Occipital lobe (tissue), 3 donors: ENCODE measurements at places on chromosomes 2 and 18.

GRCh38 chr2:203341741-203342310 is 13.6 kb downstream of the ABI2 start:
- DNase-seq: no peak

DNA sequence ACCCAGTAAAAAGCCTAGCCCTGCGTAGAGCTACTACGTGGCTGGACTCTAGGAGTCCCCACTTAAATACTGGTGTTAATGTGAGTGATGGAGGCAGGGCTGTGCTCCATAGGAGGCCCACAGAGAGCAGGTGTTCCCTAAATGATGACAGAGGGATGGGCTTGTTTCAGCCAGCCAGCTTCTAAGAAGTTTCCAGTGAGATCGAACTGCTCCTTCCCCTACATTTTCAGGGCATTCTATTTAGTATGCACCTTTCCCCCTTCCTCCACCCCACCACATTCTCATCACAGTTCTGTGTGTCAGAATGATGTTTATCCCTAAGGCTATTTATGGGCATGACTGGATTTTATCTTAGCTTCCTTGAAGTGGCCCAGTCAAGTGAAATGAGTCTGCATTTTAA is 213.0 kb downstream of the TRIB2 start:
- DNase-seq: no peak

DNA sequence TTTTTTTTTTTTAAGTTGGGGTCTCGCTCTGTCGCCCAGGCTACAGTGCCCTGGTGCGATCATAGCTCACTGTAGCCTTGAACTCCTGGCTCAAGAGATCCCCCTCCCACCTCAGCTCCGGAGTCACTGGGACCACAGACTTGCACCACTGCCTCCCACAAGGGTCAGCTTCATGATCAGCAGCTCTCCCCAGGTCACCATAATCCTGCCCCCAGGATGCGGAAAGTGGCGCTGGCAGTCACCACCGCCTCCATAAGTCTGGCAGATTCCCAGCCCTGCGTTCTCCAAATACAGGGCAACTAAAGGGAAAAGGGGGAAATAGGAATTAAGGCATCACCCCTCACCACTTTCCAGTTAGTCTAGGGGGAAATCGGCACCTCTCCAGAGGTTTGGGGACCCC is 5.2 kb upstream of the ARID5A start:
- no peak for DNase-seq

DNA sequence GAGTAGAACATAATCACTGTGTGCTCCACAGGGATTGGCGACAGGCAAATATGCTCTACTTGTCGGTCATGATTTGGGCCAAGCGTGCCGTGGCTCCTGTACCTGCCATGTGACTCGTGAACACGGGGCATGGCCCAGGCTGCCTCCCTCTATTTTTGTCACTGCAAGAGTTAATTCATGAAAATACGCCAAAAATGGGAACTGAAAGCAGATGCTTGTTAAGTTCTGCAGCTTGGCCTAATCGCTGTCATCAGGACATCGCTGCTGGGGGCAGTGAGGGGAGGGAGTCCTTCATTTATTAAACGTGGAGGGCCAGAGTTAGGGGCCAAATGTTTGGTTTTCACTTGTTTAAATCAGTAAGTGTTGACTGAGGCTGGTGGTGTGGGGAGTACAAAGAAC is 177.8 kb downstream of the BCL2 start:
- no peak for DNase-seq

DNA sequence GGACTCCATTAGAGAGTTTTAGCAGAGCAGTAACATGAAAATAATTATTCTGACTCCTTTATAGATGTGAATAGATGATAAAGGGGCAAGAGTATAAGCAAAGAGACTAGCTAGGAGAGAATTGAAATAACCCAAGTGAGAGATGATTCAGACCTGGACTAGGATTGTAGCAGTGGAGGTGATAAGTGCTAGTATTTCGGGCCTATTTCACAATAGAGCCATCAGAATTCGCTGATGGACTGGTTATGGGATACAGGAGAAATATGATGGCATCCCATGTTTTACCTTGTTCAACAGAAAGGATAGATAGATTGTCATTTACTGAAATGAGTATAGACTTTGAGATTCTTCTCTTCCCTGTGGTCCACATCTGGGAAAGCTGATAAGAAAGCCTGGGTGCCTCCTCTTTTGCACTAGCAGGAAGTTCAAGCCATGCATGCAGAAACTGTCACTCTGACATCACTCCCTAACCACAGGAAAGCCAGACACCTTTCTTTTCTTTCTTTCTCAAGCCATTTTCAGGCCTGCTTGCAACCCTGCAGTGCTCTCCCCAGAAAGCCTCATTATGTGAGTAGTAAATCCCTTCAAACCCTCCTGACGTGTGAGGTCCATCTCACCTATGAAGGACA is 25.3 kb downstream of the DYNAP start:
- no peak for DNase-seq

DNA sequence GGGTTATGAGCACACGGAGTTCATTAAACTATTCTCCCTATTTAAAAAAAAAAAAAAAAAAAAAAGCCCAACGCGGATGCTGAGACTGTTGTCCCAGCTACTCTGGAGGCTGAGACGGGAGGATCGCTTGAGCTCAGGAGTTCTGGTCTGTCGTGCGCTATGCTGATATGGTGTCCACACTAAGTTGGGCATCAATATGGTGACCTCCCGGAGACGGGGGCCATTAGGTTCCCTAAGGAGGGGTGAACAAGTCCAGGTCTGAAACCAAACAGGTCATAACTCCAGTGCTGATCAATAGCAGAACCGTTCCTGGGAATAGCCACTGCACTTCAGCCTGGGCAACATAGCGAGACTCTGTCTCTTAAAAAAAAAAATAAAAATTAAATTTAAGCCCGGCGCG is 12.9 kb upstream of the ANKRD53 start:
- no peak for DNase-seq

DNA sequence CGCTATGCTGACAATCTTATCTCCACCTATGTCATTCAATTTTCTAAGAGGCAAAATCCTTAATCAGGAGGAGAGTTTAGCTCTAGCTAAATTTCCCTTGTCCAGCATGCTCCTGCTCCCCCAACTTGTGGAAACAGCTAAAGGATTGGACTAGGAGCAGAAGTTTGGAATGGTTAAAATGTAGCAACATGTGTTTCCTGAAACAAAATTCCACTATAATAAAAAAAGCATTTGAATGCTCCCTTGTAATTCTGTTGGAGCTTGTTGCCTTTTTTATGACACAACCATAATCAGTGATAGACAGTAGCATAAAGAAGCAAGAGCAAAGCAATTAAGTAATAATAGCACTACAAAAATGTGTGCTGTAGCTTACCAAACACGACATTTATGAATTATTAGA is 6.9 kb downstream of the ACTR3 start:
- no peak for DNase-seq

DNA sequence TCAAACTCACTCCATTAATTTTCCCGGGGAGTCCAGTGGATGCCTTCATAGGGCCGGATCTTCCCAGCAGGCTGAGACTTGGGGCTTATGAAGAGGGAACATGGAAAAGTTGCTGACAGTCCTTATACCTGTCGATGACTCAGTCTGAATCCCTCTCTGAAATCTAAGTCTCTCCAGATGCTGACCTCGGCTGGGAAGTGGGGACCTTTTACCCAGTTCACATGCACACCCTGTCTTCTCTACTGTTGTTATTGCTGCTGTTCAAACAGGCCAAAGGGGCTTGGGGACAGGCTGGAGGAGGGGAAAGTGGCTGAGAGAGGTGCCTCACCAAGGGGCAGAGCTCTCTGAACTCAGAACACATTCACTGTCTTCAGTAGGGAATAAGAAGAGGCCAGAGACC is 4.1 kb upstream of the TNP1 start:
- no peak for DNase-seq

DNA sequence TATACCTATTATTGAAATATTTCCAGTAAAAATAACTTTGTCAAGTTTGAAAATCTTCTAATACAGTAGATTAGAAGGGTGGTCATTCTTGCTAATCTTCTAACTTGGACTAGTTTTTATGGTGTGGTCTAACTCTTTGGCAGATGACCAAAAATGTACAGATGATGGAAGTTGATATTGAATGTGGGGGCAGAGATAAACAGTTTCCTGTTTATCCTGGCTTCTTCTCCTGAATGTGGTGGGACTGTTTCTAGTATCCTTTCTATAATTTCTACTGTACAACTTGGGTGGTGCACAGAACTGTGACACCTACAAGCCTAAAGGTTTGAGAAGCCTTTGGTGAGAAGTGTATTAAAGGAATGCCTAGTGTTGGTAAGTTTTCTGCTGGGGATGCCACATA is 178.7 kb downstream of the PDE11A start:
- DNase-seq: no peak

GRCh38 chr2:203694191-203694590 is 12.2 kb upstream of the CD28 start:
- DNase-seq: no peak

DNA sequence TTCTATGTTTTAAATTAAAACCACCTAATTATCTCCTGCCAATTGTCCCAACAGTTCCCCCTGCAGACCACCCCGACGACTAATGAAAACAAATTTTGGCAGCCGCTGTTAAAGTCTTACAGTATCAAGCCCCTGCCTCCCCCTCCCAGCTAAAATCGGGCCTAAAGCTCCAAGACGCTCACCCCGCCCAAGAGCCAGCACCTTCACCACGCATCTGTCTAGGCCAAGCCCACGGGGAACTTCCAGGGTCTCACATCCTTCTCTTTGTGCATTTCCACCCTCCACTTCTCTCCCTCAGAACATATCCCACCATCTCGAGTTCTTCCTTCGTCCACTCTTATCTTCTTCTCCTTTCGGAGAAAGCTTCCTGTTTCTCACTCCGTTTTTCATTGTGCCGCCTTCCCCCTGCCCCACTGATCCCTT is 445 bp downstream of the PRPF40A start:
- no peak for DNase-seq

DNA sequence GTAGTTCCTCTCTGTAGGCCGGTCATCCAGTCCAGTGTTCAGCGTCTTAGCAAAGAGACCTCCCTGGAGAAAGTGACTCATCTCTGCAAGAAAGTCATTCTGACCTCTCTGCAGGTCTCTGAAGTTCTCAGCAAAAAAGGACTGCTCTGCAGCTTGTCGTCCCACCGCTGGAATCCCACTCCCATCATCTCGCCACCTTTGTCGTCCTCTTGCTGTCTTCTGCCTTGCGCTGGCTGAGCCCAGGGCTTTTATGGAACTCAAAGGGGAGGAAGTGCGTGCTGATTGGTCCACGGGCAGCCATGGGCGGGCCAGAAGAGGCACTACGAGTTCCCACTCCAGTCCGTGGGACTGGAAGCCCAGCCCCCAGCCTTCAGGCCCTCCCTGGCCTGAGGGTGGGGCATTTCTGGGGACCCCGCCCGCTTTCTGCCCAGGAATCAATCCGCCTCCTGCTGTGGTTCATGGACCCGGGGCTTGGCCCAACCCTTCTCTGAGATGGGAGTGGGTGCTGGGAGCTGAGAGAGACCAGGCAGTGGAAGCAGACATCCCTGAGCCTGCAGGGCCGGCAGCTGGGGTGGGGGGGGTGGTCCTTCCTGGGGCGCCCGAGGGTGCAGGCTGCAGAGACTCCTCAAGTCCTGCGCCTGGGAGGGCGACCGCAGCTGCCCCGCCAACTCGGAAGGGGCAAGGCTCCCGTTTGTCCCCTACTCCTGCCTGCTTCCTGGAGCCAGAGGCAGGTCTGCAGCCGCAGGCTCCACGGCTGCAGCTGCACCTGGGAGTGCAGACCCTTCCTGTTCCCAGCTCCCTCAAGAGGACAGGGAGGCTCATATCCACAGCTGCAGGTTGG is 660.7 kb upstream of the RAB6C start:
- no peak for DNase-seq

- no peak for DNase-seq
Measured at GRCh38 chr2:173252581-173252980, 102.1 kb upstream of the CDCA7 start.

DNA sequence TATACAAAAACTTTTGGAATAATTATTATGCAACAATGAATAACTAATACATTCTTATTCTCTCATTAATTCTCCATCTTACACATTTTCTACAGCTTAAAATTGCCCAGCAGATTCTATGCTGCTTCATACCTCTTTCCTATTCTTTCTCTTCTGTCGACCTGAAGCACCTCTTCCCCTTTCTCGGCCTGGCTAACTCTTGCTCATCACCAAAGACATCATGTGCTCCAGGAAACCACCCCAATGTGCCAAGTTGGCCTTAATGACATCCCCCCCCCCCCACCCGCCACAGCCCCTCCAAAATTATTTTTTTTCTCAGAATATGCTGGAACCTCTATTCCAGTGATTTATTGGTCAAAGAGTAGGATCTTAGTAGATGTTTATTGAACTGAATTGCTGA is 43.6 kb downstream of the ZNF521 start:
- DNase-seq: no peak

GRCh38 chr2:20513946-20514345 is 67.1 kb downstream of the RHOB start:
- no peak for DNase-seq

GRCh38 chr2:62266433-62267038 is 70.6 kb downstream of the B3GNT2 start:
- no peak for DNase-seq

DNA sequence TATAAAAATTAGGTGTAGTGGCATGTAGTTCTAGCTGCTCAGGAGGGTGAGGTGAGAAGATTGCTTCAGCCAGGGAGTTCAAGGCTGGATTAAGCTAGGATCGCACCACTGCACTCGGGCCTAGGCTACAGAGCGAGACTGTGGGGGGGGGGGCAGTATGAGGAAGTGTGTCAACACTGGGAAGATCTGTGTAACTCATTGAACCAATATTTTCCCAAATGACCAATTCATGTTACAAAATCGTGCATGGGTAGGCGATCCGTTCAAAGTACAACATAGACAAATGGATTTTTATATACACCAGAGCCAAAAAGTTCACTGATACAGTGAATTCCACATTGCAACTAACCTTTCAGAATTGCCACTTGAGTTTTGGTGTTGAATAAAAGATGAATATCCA is 8.1 kb downstream of the SMAD4 start:
- DNase-seq: no peak

DNA sequence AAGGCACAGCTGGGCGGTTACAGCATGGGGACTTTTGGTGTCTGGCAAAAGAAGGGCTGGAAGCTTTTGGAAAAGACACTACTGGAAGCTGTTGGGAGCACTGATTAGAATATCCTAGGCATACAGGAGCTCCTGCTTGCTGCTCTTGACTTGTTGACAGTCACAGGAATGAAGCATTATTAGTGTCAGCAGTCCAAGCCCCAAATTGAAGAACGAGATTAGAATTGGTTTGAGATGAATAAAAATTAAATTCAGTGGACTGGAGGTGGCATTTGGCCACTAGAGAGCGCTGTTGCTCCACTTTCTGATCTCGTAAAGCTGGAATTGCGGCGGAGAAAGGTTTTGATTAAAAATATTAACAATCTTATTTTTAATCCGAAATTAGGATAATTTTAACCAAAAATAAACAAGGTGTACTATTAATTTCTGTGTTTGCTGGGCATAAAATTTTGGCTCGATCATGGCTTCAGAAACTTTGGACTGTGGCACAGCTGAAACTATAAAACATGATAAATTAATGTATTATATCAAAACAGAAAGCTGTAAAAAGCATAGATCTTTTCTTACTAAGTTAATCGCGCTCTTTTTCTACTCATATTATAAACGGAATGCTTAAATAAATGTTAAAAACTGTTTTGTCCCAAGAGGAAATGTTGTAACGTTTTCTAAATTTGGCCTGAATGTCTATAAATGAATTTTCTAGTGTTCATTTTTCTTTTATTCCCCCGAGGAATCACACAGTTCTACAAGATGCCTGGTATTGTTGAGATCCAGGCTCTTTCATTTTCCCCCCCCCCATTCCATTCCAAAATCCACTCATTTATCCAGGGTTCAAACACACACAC is 2.4 kb upstream of the HOXD8 start:
- peak; percentile 9 for DNase-seq
